ENCODE measurements at places on chromosomes 6 and 20.

DNA sequence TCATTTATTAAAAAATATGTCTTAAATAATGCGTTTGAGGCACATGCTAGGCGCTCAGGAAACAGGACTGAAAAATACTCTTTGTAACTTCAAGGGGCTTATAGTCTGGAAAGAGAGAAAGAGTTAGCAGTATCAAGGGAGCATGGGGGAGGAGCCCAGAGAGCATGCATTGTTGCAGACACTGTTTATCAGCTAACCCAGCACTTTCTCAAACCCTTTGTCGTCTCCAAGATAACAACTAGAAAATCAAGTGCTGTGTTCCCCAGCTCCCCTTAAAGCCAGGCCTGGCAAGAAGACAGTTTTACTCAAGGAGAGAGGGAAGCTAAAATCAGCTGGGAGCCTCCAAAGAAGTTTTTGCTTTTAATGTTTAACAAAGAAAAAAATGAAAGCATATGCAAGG is 98.4 kb downstream of the PERP start:
- no peak for DNase-seq

DNA sequence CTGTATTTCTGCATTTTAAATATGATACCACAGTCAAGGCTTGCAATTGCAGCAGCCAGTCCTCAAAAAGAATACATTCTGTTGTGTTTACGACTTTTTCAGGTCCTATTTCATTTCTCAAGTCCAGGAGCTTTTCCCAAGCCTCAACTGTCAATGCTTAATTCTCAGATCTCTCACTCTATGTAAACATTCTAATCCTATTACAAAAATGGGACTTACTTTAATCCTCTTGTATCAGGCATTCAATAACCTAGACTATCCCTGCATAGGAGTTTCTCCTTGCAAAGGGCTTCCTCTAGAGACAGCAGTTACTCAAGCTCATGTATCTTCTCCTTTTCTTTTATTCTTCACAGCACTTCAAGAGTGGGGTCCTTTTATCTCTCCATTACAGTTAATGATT is 1293.0 kb downstream of the GRIK2 start:
- no peak for DNase-seq

DNA sequence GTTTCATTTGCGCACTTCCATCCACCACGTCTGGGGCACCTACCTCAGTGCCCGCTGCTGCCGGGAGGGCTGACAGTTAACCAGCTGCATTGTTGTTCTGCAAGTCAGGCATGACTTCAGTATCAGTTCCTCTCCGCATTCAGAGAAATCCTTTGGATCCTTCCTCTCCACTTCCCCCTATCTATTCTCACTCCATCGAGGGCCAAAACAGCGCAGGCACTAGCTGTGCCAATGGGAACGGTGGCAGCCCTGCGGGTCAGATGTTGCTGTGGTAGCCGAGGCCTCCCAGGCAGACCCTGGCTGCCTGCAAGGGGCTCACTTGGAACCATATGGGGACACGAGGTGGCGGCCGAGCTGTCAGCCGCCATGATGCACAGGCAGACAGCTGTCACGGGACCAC is 64.2 kb upstream of the INSM1 start:
- DNase-seq, result no peak

DNA sequence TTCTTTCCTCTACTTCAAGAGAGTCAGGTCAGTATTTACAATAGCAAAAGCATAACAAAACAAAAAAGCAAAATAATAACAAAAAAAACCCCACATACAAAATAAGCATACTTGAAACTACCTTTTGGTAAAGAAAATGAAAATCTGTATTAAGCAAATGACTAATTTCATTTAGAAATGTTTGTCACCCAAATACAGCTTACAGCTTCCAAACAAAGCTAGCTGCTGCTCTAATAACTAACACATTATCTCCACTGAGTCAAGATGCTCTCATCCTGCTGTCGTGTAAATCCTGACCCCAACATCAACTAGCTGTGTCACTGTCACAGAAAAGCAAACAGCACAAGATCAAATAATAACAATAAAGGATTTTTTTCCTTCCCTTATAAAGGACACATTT is 21.7 kb downstream of the MAP7 start:
- no peak for DNase-seq

GRCh38 chr6:1634081-1634480 is 24.4 kb downstream of the FOXC1 start:
- no peak for DNase-seq

DNA sequence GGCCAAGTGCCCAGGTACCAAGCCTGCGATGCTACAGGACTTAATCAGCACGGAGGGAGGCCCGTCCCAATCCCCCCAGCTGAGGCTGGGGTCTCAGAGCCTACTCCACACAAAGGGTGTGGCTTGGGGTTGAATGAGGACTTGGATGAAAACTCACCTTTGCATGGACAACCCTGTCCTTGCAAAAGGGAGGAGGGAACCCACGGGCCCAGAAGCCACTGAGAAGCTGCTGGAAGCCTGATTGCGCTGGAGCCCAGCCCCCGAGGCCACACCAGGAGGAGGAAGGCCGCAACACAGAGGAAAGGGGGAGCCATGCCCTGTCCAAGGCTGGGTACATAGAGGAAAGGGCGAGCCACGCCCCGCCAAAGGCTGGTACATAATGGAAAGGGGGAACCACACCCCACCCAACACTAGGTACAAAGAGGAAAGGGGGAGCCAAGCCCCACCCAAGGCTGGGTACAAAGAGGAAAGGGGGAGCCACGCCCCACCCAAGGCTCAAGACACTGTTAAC is 158.8 kb downstream of the DLL1 start:
- no peak for DNase-seq

- no peak for DNase-seq
Measured at GRCh38 chr20:44959082-44959637, 1.0 kb downstream of the TOMM34 start.

DNA sequence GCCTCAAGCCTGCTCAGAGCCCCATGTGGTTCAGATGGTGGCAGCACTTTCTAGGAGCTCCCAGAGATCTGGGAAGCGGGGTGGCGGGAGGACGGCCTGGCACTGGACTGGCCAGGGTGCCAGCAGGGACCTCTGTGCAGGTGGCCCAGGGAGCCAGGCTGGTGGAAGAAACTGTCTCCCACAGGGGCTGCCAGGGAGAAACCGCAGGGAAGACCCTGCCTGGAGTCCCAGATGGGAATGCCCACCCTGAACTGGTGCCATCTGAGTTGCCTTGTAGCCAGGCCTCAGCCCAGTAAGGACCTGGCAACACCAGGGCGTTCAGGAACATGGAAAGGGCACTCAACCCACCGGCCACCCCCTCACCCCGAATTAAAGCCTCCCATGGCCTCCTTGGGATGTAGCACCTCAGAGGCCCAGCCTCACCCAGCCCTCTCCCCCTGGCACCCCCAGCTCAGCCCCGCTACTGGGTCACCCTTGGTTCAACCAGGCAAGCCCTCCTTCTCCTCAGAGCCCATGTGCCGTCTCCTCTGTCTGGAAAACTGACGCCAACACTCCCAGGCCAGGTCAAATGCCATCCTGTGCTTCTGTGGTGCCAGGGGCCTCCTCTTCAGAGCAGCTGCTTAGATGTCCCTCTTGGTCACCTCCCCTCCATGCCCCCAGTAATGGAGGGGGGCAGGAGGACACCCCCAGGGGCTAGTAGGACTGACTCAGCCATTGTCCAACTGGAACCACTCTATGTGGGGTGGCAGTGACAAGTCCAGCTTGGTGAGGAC is 5.9 kb upstream of the C20orf144 start:
- no peak for DNase-seq

DNA sequence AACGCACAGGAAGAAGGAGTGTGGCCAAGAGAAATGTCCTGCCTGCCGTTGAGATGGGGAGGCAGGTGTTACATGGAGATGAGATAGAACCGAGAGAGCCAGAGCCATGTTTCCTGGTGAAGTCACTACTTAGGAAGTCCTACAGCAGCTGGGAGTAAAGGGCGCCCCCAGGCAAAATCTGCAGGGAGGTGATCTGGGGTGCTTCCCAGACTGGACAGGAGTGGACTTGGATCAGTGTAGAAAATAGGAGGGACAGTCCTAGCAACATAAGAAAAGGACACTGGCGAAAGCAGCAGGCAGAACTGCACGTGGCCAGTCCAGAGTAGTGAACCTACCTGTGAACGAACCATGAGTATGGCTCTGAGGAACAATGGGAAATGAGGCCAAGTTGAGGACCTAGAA is 85.3 kb downstream of the CD164 start:
- no peak for DNase-seq

DNA sequence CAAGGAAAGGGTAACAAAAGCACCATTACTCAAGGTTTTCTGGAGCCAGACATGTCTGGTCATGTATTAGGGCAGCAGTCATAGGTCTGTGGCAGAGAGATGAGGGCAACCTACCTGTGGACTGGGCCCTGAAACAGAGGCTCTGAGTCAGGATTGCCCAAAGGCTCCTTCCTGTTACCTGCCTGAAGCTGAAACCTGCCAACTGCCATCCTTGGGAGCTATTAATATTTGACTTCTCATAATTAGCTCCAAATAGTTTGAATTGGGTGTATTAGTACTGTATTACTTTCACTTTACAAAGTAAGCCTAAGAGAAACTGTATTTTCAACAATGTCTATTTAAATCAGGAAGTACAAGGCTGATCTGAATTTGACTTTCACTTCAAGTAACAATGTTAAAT is 72.0 kb upstream of the TBX18 start:
- DNase-seq, result no peak

GRCh38 chr6:126716032-126716431 is 376.1 kb downstream of the CENPW start:
- no peak for DNase-seq

- no peak for DNase-seq
Measured at GRCh38 chr20:14488756-14489479, 151.5 kb upstream of the FLRT3 start.

- DNase-seq, result no peak
Measured at GRCh38 chr6:6024220-6024619, 17.5 kb upstream of the NRN1 start.

GRCh38 chr6:7431674-7432390 is 42.2 kb downstream of the RIOK1 start:
- DNase-seq, result no peak

DNA sequence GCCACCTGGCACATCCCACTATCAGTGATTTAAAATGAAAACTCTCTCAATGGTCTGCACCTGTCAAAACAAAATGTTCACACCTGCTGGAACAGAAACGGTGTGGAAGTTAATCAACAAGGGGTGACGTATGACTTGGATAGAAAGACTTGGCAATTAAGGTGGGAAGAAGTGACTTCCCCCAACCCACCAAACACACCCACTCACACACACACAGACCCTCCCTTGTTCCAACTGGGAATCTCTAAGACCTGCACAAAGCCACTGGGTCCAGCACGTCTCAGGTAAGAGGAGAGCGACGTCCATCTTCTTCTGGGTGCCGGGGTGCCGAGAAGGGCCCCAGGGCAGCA is 25.1 kb upstream of the TCFL5 start:
- no peak for DNase-seq

DNA sequence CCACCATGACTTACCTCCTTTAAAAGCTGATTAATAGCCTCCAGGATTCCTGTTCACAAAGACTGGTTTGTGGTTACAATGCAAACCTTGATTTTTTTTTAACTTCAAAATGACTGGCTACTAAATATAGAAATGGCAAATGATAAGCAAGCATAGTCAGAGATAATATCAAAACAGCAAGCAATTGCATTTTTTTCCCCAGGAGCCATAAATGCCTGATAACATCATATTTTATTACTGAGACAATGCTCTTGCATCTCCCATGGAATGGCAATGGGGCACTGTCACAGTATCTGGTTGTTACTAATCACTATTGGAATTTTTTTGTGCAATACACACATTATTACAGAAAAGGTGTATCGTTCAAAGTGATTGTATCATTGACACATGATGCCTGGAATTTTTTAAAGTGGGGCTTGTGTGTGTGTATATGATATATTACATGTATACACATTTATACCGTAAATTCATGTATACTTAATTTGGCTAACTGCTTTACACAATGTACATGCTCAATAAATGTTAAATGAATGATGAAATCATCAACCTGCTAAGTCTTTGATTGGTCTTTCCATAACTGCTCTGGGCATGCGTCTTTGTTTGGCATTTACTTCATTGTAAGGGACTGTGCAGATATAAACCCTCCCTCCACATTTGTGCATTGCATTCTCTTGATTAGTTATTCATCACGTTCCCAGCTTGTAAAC is 980 bp upstream of the SALL4 start:
- DNase-seq, result no peak

DNA sequence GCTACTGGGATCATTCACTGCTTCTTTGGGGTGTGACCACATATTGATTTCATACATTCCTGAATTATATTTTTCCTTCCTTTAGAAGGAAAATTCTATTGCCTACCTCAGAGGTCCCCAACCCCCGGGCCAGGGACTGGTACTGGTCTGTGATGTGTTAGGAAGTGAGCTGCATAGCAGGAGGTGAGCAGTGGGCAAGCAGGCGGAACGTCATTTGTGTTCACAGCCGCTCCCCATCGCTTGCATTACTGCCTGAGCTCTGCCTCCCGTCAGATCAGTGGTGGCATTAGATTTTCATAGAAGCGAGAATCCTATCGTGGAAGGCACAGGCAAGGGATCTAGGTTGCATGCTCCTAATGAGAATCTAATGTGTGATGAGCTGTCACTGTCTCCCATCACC is 107.3 kb downstream of the PHACTR1 start:
- DNase-seq, result no peak

DNA sequence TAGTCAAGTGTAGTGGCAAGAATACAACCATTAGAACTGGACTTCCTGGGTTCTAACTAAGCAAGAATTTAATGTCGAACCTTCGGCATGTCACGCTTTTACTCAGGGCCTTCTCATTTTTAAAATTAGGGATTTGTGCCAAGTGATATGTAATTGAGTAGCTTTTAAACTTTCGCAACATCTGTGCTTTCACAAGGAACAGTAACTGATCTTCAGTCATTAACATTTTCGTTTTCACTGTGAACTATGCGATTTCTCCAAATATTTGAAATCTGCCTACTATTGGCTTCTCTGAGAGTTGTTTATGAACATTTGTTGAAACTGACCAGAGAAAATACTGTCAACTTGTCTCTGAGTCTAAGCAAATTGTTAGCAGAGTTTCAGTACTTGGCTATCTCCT is 27.6 kb downstream of the GRM1 start:
- DNase-seq, result no peak

DNA sequence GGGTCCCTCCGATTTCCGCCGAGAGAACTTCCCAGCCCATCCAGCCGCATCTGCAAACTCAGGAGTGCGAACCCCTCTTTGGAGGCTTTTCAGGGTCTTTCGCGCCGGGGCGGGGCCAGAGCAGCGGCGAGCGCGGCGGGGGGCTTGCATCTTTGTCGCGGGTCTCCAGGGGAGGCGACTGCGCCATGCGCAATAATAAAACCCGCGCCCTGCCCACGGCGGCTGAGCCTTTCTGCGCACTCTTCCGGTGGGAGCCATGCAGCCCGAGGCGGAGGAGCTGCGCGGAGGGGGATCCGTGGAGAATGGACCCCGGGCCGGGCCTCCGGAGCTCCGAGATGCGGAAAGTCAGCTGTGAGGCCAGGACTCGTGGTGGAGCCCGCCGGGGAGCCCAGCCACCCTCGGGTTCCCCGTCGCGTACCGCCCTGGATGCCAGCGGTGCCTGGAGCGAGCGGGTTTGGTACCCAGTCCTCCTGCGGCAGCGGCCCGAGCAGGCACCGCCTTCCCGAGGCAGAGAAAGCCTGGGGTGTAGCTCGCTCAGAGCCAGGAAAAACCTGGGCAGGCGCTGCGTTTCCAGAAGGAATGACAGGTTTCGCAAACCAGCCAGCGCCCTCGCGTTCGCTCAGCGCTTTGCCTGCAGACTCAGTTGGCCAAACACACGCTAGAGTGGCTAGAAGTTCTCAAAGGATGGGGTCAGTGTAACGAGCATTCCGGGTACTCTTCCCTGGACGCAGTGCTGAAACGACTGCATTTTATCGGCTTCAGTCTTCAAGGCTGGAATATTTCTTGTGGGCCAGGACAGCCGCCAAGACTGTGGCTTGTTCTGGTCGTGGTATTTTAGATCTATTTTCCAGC is 1.2 kb downstream of the AKAP12 start:
- peak; percentile 17 for DNase-seq

- DNase-seq, result no peak
Measured at GRCh38 chr20:41047279-41047974, 18.8 kb downstream of the TOP1 start.

Measured in NCI-H1694 (cell line).